Omental fat pad (tissue), 4 donors: ENCODE measurements at places on chromosomes 3 and 15. TPM values are rescaled to one million over a fixed set of nuclear protein-coding genes. Genes with fewer than 3 reads are reported as not detected.

GRCh38 chr3:72336821-72337479, 511.3 kb downstream of the SHQ1 start:
- DNase-seq, result peak; percentile 51

DNA sequence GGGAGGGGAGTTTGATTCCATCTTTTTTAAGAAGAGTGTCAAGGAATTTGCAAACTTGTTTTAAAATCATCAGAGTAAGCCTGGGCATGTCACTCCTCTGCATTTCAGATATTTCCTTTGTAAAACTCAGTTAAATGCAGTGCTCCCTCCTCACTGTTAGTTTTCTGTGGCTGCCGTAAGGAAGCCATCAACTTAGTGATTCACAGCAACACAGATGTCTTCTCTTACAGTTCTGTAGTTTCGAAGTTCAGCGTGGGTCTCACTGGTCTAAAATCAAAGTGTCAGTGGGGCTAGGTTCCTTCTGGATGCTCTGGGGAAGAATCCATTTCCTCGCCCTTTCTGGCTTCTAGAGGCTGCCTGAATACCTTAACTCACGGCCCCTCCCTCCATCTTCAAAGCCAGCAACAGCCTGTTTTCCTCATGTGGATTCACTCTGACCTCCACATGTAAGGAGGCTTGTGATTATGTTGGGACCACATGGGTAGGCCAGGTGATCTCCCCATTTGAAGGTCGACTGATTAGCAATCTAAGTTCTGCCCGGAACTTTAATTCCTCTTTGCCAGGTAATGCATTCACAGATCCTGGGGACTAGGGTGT, 12.4 kb downstream of the ISG20 start:
- no peak for DNase-seq

DNA sequence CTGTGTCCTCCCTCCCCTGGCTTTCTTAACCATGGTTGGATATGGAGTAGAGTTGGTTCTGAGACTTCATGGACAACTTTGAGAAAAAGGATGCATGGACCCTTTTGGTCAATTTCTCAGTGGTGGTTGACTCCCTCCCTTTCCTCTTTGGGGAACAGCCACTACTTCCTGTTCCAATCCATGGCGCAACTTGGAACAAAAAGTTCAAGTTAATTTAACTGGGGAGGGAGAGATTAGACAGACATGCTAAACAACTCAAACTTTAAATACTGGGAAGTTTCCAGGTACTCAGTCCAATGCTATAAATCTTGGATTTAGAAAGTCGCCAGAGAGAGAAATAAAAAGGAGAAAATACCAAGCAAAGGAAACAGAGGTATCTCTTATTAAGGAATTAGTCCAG, 202.2 kb downstream of the PDZRN3 start:
- DNase-seq, result no peak

GRCh38 chr3:171168086-171168485, 141.6 kb upstream of the SLC2A2 start:
- DNase-seq, result no peak

DNA sequence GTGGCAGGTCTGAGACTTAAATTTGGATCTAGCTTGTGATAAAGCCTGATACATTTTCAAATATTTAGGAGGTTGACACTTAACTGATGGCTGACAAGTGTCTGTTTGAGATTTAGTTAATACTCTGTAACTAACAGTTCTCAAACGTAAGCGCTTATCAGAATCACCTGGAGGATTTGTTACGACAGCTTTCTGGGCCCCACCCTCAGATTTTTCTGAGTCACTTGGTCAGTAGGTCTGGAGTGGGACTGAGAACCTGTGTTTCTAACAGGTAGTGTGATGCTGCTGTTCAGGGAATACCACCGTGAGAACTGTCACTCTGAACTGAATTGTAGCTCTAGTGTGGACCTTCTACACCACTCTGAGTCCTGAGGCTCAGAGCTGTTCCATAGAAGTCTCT, 85.5 kb downstream of the CEMIP start:
- no peak for DNase-seq

The XCR1 gene
- 0.09 TPM for total RNA-seq

The LRRIQ4 gene
- not detected for total RNA-seq

The ATP8B4 gene
- total RNA-seq, result 32.3 TPM

The SCAANT1 gene
- not detected for total RNA-seq

- DNase-seq, result no peak
These were observed 1.0 kb upstream of the C3orf52 start for GRCh38 chr3:112084980-112085705.

GRCh38 chr3:31892500-31892899, 88.6 kb downstream of the OSBPL10 start:
- no peak for DNase-seq

DNA sequence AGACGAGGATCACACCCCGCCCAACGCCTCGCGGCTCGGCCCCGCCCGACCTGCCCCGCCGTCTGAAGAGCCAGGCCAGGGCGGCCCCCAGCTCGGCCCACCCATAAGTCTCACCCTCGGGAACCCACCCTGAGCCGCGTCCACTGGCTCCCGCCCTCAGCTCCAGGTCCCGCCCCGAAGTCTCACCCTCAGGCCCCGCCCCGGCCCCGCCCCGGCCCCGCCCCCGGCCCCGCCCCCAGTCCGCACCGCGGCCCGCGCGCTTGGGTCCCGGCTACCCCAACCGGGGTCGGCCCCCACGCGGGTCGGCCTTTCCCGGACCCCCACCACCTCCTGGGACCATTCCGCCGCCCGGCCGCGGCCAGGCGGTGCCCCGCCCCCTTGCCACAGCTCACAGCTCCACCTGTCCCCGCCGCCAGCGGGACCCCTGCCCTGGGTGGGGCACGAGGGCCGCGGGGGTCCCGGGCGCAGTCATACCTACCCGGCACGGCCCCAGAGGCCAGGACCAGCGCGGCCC, 489 bp downstream of the CSPG5 start:
- DNase-seq, result no peak

The PARP3 gene
- 22.1 TPM for total RNA-seq

The CCNB2 gene
- total RNA-seq, result 1.0 TPM

DNA sequence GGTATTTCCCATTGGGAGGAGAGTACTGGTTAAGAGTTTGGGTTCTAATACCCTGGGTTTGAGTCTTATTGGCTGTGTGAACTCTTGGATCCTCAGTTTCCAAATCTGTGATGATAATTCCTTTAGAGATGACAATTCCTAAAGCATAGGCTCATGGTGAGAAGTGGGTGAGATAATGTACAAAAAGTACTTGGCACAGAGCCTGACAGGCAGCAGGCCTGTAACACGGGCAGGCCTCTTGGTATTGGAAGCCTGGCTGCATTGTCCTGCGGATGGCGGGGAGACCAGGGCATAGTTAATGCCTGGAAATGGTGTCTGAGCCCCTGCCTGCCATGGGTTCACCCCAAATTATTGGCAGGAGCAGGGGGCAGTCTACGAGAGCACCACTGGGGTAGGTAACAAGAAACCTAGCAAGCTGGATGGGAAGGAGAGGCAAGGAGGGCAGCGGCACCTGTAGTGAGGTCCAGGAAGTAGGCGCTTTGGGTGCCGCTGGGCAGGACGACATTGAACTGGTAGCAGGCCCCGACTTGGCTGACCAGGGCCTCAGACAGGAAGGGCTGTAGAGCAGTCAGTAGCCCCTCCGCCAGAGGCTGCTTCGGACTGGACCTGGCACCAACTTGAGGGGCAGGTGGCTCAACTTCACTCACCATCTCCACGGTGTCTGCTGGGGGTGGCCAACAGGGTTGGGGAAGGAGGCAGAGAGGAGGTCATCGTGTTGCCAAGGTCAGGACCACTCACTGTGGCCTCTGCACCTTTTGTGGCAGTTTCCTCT, 7.7 kb downstream of the STOML1 start:
- DNase-seq, result no peak

The SOX14 gene
- not detected for total RNA-seq

DNA sequence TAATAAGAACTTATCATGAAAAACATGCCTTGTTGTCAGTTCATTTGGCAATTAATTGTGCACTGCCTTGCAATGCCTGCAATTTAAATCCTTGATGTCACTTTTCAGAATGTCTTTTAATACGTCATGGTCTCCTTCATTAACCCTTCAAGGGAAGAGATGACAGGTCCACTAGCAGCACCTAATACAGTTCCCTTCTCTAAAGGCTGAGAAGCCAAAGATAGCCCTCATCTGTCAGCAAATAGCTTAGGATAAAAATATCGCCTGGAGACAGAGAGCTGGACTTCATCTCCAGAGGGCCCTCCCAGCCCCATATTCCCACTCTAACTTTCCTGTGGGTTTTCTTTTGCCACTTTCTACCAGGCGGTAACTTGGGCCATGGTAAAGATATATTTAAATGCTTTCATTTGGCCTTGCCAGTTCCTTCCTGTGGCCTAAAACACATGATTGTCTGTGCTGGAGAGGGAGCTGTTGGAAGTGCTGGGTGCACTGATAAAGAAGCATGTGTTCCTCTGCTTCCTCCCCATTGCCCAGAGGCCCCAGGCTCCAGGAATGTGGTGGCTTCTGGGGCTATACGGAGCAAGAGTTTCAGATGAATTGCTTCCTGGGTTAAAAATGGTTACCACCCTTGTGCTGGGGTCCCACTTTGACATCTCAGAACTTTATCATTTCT, 76.3 kb upstream of the UMPS start:
- DNase-seq, result no peak

- no peak for DNase-seq
These were observed 411.4 kb upstream of the TPRG1 start for GRCh38 chr3:188760408-188760807.

The ERICH6 gene
- total RNA-seq, result not detected

DNA sequence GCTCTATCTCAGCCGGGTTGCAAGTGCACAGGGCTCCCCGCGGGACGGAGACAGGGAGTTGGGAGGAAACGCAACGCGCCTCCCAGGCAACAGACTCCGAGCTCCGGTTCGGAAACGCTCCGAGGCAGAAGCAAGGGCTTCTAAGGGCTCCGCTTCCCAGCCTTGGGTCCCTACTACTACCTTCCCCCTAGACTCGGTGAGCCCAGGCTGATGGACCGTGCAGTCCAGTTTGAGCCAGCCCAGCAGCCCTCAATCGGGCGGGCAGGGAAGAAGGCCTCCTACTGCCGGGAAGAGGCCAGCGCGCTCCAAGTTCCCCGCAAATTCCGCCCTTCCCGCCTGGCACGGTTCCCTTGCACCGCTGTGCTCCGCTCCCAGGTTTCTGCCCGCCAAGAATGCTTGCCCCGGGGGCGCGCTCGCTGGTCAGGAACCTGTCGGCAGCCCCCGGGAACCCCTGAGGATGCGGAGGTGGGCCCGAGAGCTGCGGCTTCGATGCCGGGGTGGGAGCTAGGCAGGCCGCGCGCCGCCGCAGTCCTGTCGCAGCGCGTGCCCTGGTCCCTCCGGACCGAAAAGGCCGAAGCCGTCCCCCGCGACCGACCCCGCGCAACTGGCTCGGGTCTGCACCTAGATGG, 728 bp downstream of the TRANK1 start:
- peak; percentile 42 for DNase-seq

- no peak for DNase-seq
These were observed 75.0 kb upstream of the TLE3 start for GRCh38 chr15:70172566-70173225.

- no peak for DNase-seq
These were observed 14.8 kb downstream of the ARNT2 start for GRCh38 chr15:80418892-80419537.

DNA sequence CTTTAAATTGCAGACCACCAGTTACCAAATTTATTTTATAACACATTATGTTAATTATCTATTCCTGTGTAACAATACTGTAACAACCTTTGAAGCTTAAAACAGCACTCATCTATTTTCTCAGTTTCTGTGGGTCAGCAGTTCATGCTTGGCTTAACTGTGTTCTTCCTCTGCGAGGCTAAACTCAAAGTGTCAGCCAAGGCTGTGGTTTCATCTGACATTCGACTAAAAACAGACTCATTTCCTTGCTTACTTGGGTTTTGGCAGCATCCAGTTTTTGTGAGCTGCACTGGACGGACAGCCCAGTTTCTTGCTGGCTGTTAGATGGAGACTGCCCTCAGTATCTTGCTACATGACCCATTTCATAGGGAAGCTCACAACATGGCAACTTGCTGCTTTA, 247.3 kb upstream of the KCNH8 start:
- no peak for DNase-seq

GRCh38 chr3:119630880-119631329, 29.5 kb downstream of the POPDC2 start:
- DNase-seq, result no peak

DNA sequence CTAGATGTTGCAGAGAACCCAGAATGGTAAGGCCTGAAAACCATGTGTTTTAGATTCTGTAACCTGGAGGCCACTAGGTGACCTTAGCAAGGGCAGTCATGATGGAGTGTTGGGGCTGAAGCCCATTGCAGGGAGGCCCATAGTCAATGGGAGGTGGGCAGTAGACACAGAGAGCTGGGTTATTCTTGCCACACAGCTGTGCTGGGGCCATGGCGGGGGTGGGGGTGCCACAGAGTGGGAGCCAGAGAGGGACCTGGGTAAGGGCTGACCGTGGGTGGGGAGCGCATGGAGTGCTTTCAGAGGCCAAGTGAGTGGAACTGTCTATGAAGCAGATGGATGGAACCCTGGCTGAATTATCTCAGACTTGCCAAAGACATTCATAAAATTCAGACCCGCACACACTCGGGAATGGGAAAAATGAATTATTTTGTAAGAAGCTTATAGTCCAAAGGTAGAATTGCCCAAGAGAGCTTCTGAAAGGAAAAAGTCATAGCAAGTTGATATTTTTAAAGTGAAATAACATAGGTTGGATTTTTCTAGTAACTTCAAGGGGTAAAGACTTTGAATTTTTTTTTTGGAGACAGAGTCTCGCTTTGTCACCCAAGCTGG, 53.9 kb downstream of the SMAD3 start:
- no peak for DNase-seq

- no peak for DNase-seq
These were observed 473 bp downstream of the FHIT start for GRCh38 chr3:61250784-61251173.

The CCR9 gene
- not detected for total RNA-seq

- no peak for DNase-seq
These were observed 33.6 kb upstream of the PLSCR5 start for GRCh38 chr3:146638718-146639117.

The SLC28A1 gene
- total RNA-seq, result not detected

DNA sequence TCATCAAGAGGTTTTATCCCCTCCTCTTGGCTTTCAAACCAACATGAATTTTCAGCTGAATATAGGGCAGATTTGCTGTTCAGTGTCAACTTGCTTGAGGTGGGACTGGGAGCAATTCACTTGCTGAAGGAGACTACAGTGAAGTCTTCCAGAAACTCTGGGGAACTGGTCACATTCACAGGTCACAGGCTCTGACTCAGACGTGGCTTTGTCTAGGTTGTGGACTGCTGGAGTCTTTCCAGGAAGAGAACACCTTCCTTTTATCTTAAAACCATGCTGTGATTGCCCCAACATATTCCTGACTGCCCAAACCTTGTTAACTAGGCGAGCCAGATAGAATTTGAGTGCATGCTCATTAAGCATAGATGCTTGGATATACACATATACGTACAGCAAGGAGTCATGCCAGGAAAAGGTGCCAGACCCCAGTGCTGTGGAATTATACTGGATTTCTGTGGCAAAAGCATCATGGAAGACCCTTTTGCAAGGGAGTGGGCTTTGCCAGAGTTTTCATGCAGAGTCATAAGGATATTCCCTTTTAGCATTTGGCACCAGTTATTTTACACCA, 399.1 kb upstream of the TBL1XR1 start:
- DNase-seq, result no peak
